ENCODE measurements at places on chromosomes 4 and X. TPM values are rescaled to one million over a fixed set of nuclear protein-coding genes. Genes with fewer than 3 reads are reported as not detected.

Gene NELFA
- total RNA-seq: 40.8 TPM

Gene SRPX
- not detected for total RNA-seq

Gene HS6ST2
- 0.19 TPM for total RNA-seq

Gene NXF2
- total RNA-seq: not detected

Gene GC
- not detected for total RNA-seq

Gene S100P
- total RNA-seq: 18.0 TPM

Gene RAI2
- 0.82 TPM for total RNA-seq

Gene FGFR3
- total RNA-seq: not detected

Gene STBD1
- total RNA-seq: 0.30 TPM

Gene MGARP
- total RNA-seq: not detected

Gene NOCT
- 11.4 TPM for total RNA-seq

Gene S100G
- total RNA-seq: not detected

Gene USP51
- 2.2 TPM for total RNA-seq

Gene CDX4
- not detected for total RNA-seq

Gene GYPA
- total RNA-seq: not detected

Gene NLRP2B
- total RNA-seq: not detected

Gene FAM184B
- not detected for total RNA-seq

Gene LRPAP1
- 52.7 TPM for total RNA-seq

Gene ATP1B4
- not detected for total RNA-seq

Gene TRPC3
- total RNA-seq: 0.51 TPM

Gene CXCR3
- 8.8 TPM for total RNA-seq

All from activated T-cell treated with anti-CD3 and anti-CD28 coated beads, Interleukin-2, amount 50 U/mL, for 72 hours (primary cell).